Fibroblast of skin of left biceps (primary cell): ENCODE measurements at places on chromosomes 1 and 21.
A peak's percentile ranks its signal among the peaks of the same experiment; 100 is the strongest.

GRCh38 chr1:12138196-12139168 is 28.3 kb upstream of the TNFRSF1B start:
- DNase-seq, result no peak

GRCh38 chr1:26529405-26529654 is 231 bp upstream of the RPS6KA1 start:
- DNase-seq, result no peak

DNA sequence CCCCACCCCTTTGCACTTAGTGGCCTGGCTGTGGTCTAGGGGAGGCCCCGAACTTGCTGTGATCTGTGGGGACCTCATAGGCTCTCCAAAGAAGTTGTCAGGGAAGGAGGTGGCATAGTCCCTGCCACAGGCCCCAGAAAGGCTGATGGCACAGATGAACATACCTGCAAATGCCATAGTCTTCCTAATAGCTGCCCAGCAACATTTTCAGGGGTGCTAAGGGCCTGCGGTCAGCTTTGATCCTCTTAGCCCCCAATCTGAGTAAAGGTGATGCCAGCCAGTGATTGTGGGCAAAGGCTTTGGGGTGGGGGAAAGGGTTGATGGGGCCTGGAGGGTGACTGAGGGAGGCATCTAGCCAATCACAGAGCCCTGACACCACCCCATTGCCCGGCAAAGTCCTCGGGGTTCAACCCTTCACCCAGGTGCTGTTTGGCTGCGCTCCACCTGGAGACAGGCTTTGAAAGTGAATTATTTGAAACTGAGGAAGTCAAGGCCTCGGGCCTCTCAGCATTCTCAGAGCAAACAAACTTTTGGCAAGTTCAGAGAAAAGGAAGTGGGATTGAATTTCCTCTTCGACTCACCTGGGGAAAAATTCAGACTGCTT is 35.8 kb downstream of the PAX7 start:
- no peak for DNase-seq

- no peak for DNase-seq
Measured at GRCh38 chr1:14755518-14756252, 157.2 kb downstream of the KAZN start.

- no peak for DNase-seq
Measured at GRCh38 chr1:46577671-46578070, 26.2 kb upstream of the KNCN start.

GRCh38 chr21:19237608-19238007 is 834.0 kb upstream of the TMPRSS15 start:
- no peak for DNase-seq

GRCh38 chr1:21012937-21013336 is 163.8 kb downstream of the EIF4G3 start:
- peak; percentile 28 for DNase-seq

- DNase-seq, result peak; percentile 42
Measured at GRCh38 chr1:236172041-236172579, 29.8 kb downstream of the GPR137B start.

GRCh38 chr1:31923901-31924535 is 14.2 kb downstream of the PTP4A2 start:
- no peak for DNase-seq

DNA sequence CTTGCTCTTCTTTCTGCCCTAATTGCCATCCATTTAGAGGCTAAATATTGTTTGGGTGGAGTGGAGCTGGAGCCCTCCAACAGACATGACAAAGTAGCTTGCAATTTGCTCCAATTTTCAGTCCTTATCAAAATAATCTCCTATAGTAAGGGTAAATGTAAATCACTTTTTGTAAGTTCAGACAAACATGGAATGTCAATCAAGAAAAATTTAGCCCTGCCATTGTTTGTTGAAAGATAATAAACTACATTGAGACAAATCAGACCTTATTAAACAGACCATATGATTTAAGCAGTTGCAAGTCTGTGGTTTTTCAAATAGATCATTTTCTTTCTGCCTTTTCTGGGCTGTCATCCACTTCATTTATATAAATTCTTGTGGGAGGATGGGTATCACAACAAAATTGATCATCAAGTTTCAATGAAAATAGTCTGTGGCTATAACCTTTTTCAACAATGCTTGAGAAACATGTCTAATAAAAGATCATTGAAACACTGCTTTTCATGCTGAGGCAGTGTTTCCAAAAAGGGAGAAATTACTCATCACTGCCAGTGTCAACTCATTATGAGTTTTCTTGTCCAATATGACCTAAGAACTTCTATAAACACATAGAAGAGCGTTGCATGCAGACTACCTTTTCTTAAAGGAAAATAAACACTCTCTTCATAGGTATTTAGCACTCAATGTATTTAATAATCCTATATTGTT is 1152.0 kb upstream of the B3GALT2 start:
- DNase-seq, result no peak

GRCh38 chr1:47228644-47229030 is 3.4 kb downstream of the TAL1 start:
- no peak for DNase-seq

DNA sequence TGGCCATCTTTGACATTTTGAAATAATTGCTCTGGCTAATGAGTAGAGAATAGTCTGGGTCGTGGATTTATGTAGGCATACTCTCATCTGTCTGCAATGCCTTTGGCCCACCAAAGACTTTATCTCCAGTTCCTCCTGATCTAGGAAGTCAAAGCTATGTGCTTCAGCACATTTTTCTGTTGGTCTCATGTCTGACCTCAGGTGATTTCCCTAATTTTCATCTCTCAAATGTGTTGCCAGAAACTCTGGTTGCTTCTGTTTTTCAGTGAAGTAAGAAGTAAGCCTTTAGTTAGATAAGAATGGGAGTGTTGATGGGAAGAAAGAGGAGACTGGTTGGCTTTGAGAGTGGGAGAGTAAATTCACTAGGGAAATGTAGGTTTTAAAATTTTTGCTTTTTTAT is 66.4 kb downstream of the GPR88 start:
- no peak for DNase-seq

DNA sequence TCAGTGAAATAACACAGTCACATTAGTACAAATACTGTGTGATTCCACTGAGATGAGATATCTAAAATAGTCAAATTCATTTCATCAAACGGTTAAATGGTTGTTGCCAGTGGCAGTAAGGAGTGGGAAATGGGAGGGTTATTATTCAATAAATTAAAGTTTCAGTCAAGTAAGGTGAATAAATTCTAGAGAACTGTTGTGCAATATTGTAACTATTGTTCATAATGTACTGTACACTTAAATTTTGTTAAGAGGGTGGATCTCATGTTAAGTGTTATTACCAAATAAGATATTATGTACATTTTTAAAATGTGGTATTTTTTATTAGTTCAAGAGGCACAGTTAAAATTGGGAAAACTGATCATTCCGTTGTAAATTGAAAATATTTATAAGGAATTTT is 463.3 kb upstream of the BRINP3 start:
- no peak for DNase-seq

DNA sequence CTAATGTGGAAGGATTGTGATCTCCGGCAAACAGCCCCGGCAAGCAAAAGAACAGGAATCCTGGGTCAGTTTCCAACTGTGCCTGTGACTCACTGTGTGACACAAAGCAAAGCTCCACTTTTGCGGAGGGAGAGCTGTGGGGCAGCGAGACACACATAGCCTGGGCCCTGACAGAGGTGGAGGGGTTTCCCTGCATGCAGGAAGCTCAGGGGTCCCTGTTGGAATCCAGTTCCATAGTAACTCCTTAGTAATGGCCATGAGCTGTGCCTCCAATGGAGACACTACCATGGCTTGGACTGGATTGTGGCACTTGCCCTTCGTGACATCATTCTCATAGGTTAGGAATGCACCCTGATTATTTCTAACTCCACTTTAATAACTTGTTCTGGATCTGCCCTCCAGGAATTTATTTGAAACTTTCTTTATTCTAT is 47.0 kb upstream of the ATF3 start:
- DNase-seq, result no peak

DNA sequence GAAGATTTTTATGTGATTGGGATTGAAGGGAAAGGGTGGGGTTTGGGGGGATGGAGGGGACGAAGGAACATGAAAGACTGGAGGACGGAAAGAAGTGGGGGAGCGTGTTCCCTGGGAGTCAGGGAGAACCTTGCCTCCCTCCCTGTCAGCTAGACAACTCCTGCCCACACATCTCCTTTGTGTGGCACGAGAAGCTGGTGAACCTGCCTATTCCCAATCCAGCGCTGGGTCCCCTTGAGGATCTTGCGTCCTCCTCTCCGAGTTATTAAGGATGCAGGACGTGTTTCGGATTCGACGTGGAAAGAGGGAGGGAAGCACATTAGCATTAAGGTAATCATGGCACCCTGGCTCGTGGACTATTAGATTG is 1.4 kb downstream of the LRRC7 start:
- DNase-seq, result no peak
